ENCODE measurements at places on chromosomes 1 and 21.

- DNase-seq = no peak
Measured at GRCh38 chr21:43881283-43881682, 16.3 kb downstream of the AGPAT3 start.

- peak; percentile 11 for DNase-seq
Measured at GRCh38 chr1:2927393-2928360, 93.6 kb upstream of the ACTRT2 start.

DNA sequence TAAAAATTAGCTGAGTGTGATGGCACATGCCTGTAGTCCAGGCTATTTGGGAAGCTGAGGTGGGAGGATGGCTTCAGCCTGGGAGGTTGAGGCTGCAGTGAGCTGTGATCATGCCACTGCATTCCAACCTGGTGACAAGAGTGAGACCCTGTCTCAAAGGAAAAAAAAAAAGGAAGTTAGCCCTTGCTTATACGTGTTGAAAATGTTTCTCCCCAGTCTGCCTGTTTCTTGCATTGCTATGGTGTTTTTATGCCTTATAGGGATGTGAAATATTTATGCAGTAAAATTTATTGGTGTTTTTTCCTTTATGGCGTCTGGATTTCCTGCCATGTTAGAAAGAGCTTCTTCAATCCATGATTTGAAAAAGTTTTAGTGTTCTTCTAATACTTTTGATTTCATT is 3.6 kb upstream of the RERE start:
- DNase-seq = no peak

GRCh38 chr1:158055854-158056253 is 62.4 kb downstream of the KIRREL1 start:
- DNase-seq = no peak

DNA sequence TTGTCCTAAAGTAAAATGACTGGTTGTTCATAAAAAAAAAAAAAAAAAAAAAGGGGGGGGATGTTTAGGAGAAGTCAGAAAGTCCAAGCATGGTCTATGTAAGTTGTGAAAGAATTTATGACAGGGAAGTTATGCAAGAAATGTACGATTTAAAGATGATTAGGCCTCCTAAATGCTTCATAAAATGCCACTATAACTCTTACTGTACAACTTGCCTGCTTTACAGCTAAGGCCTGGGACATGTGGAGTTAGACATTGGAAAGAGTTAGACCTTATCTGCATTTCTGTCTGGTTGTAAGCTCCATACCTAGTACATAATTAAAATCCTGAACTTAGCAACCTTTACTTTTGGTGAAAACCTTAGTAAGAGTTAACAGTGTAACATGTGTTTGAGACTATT is 150.0 kb downstream of the TPR start:
- DNase-seq = peak; percentile 7

DNA sequence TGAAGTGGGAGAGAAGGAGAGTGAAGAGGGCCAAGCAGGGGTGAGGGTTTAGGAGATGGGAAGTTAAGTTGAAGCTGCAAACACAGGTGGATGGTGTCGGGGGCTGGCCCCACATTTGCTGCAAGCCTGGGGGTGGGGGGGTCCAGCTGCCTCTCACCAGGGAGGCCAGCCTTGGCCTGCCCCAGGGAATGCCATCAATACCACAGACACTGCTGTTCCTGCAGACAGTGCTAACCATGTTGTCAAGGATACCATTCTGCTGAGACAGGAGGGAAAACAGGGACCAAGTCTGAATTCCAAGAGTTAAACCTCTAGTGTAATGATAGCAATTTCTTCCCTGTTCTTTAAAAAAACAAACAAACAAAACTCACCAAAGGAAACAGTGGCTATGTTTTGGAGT is 8.0 kb downstream of the MECR start:
- DNase-seq = no peak

- DNase-seq = no peak
Measured at GRCh38 chr1:97853221-97853620, 67.6 kb downstream of the DPYD start.

DNA sequence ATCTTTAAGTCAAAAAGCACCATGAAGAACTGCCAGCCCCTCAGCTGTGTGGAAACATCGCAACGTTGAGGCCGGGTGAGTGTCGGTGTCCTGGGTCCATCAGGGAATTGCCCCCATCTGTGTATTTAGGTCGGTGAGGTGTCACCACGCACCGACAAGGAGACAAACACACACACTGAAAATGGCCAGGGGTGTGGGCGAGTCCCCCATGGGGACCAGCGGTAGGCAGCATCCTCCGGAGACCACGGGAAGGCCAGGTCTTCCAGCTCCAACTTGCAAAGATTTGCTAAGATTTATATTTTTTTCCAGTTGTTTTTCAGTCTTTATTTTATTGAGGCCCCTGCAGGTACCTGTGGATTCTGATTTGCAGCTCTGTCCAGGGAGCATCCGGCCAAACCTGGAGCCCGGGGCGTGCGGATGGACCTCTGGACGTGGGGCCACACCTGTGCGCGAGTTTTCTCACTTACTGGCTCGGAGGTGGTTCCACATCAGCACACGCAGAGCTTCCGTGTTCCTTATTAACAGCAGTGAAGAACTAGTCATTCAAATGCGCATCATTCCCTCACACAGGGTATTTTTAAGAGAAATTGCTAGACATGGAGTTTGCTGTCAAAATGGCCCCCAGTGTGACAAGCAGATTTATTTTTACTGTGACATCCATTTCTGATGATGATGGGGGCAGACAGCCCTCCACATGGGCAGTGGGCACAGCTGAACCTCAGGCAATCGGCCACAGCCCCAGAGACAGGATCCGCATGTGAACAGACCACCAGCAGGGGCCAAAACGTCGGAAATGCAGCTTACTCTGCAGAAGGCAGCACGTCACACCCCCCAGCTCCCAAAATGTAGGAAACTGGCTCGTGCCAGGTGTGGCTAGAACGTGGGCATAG is 17.2 kb upstream of the SLC19A1 start:
- no peak for DNase-seq

DNA sequence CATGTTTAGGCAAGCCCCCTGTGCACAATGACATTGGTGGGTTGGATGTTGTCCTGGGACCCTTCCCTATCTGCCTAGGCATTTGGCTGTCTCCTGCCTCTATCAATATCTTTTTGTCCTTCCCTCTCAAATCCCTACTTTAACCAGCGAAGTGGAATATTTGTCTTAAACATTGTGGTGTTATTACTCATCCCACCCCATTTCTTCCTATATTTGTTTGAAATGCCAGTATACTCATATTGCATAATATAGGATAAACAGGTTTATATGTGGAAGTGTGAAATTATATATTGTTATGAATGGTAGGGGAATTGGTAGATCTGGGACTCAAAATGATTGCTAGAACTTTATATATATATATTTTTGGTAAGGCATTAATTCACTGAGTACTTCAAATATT is 80.0 kb downstream of the ADGRL2 start:
- DNase-seq = no peak

DNA sequence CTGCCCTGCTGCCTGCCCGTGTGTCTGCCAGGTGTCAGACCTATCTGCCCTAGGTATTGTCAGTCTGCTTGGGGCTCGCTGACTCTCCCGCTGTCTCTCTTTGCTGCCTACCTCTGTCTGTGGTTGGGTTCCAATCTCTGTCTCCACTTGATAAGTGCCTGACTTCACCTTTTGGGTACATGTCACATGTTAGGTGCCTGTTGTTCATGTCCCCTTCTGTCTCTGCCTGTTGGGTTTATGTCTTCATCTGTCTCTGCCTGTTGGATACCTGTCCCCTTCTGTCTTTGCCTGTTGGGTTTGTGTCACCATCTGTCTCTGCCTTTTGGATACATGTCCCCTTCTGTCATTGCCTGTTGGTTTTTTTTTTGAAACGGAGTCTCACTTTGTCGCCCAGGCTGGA is 14.6 kb downstream of the RPS6KA1 start:
- no peak for DNase-seq

- no peak for DNase-seq
Measured at GRCh38 chr1:237166086-237166485, 124.1 kb downstream of the RYR2 start.

DNA sequence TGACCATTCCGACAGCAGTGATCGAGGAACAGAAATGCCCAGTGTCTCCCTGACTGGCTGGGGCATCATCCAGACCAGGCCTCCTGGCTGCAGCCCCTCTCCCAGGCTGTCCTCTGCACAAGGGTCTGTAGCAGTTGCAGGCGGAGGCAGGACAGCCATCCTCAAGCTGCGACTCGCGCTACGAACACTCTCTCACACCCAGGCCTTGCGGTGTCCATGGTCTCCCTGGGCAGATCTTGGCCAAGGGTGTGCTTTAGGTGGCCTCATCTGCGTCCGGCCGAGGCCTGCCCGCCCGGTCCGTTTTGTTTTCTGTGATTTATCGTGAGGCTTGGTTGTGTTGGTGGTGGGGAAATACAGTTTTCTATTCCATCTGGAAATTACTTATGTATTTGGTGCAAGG is 15.7 kb downstream of the FTCD start:
- DNase-seq = no peak

DNA sequence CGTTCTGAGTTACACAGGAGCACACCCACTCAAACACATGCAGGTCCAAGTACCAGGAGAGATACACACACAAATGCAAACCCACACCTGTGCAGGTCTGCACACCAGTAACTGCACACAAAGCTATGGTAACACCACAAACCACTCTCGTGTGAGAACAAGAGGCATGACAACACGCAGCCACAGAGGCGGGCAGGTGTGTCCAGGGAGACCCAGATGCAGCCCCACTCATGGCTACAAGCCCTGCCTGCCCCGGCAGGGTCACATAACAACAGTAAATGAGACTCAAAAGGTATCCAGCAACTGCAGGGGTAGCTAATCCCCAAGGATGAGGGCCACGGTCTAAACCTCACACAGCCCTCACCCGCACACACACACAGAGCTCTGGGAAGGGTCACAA is 48.1 kb downstream of the RAP1GAP start:
- DNase-seq = no peak

GRCh38 chr21:28867401-28867800 is 125.3 kb downstream of the LTN1 start:
- no peak for DNase-seq

- DNase-seq = no peak
Measured at GRCh38 chr1:161037661-161038522, 872 bp downstream of the TSTD1 start.

DNA sequence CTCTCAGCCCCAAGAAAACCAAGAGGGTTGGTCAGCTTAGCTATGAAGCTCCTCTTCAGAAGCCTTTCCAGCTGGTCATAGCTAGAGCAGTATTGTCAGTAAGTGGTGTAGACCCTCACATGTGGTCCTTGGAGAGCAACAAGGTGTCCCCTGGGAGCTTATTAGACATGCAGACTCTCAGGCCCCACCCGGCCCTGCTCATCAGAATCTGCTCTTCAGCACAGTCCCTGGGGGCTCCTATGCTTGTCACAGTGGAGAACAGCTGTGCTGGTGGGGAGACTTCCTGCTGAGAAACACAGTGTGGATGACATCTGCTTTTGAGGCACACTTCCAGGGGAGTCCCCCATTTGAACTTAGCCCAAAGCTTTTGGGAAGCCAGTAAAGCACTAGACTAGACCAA is 21.9 kb upstream of the NEK2 start:
- no peak for DNase-seq

- no peak for DNase-seq
Measured at GRCh38 chr1:20962576-20963258, 175.6 kb upstream of the HP1BP3 start.

DNA sequence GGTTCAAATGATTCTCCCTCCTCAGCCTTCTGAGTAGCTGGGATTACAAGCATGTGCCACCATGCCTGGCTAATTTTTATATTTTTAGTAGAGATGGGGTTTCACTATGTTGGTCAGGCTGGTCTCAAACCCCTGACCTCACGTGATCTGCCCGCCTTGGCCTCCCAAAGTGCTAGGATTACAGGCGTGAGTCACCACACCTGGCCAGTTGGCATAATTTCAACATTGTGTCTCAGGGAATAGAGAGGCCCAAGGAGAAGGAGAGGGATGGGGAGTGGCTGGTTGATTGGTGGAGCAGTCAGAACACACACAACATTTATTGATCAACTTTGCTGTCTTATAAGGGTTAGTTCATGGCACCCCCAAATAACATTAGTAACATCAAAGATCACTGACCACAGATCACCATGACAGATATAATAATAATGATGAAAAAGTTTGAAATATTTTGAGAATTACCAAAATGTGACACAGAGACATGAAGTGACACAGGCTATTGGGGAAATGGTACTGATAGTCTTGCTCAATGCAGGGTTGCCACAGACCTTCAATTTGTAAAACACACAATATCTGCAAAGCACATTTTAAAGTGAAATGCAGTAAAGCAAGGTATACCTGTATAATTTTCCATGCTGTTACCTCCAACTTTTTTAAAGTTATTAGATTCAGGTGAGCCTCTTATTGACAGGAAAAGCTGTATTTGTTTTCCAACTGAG is 15.8 kb upstream of the CYB5R1 start:
- DNase-seq = peak; percentile 80

- no peak for DNase-seq
Measured at GRCh38 chr1:180884588-180885300, 28.0 kb upstream of the KIAA1614 start.

DNA sequence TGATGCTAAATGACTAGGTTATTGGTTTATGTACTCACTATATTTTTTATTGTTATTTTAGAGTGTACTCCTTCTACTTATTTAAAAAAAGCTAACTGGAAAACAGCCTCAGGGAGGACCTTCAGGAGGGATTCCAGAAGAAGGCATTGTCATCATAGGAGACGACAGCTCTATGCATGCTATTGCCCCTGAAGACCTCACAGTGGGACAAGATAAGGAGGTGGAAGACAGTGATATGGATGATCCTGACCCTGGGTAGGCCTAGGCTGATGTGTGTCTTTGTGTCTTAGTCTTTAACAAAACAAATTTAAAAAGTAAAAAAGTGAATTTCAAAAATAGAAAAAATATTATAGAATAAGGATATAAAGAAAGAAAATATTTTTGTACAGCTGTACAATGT is 155.7 kb upstream of the CD34 start:
- DNase-seq = no peak

GRCh38 chr1:31675756-31676155 is 28.1 kb downstream of the COL16A1 start:
- no peak for DNase-seq

DNA sequence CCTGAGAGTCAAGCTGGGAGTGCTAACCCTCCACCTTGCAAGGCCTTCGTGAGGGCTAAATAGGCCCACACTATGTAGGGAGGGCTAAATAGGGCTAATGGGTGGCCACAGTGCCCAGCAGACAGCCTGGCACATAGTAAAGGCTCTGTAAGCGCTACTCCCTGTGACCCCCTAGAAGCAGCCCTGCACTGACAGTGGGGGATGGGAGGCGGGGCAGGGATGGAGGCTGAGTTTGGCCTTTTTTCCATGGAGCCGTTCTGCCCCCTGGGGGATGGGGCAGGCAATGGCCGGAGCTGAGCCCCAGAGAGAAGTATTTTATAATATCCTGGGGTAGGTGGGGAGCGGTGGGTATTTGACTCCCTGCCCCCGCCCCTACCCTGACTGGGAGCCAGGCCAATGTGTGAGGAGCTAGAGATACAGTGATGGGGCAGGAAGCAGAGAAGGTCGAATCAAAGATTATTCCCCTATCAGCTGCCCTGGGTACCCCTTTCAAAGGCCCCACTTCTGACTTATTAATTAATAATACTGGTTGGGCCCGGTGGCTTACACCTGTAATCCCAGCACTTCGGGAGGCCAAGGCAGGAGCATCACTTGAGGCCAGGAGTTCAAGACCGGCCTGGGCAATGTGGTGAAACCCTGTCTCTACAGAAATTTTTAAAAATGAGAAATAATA is 42.3 kb downstream of the LACTBL1 start:
- peak; percentile 38 for DNase-seq
